NCI-H1436 treated with DMSO at 0.1 percent for 48 hours (cell line): ENCODE measurements at places on chromosomes 2 and 18.

DNA sequence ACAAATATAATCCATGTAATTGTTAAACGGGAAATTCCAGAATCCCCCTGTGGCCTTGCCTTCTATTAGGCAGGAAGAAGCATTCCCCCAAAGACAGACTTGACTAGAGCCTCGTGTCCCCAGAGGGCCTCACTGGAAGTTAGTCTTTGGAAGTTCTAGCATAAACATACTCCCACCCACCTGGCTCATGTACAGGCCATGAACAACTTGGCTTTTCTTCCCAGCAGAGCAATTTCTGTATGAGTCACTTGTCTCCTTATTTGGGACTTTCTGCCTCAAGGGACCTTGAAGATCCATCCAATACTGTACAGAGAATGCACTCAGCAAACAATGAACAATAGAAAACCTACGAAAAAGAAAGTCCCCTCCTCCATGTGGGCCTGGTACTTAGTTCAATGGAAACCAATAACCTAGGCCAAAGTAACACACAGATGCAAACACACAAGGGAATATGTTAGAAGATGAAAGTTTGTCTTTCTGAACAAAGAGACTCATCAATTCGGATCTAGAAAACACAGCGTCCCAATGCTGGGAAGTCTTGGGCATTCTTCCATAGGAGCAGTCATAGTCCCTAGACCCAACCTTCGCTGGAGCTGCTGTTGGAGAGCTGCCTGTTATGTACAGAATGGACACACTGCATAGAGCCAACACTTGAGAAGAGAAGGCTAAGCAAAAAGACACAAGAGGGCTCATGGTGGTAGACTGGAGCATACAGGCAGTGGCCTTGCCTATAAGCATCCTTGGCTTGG lies 303.5 kb downstream of the HRH4 start:
- no peak for DNase-seq

- no peak for DNase-seq
Observed at GRCh38 chr2:150011161-150011730, 423.7 kb upstream of the MMADHC start.

DNA sequence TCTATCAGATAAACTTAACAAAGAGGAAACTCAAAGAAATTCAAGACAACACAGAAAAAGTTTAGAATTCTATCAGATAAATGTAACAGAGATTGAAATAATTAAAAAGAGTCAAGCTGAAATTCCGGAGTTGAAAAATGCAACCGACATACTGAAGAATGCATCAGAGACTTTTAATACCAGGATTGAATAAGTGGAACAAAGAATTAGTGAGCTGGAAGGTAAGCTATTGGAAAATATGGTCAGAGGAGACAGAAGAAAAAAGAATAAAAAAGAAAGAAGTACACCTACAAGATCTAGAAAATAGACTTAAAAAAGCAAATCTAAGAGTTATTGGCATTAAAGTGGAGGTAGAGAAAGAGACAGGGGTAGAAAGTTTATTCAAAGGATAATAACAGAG lies 88.0 kb downstream of the ATP8B1 start:
- no peak for DNase-seq

DNA sequence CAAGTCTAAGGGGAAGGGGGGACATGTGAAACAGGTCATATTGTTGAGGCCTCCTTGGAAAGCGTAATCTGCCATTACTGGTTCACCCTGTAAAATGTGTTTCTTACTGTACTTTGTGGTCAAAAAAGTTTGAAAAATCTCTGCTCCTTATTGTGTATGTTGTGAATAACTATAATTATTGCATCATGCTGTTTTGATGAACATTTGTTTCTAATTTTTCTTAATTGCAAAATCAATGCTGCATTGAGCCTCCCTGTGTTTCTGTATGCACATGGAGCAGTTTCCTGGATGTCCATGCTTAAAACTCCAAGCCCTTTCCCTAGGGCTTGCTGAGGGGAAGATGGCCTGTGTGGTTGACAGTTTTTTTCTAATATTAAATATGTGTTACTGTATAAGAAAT lies 158.6 kb downstream of the RNF144A start:
- no peak for DNase-seq

DNA sequence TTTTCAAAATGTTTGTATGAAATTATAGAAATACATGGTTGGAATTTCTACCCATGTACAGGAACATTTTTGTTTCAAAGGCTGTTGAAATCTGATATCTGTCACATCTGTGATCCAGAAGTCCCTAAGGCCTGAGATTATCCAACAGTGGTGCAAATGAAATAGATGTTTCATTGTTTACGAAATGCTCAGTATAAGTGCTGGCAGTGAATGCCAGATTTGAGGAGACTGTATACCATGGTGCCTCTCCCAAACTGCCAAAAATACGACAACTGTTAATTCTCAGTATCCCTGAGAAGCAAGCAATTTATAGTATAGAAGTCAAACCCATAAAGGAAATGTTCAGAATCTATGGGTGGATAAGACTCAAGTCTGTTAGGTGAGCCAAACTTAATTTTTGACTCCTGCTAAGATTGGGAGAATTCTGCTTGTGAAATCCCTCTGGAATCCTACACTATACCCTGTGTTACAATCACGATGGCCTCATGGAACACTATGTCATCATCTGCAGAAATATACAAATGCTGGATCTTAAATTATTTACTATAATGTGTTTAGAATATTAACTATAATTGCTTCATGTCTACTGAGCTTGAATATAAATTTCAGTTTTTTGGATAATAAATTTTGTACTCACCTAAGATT lies 71.2 kb upstream of the DOCK10 start:
- no peak for DNase-seq

DNA sequence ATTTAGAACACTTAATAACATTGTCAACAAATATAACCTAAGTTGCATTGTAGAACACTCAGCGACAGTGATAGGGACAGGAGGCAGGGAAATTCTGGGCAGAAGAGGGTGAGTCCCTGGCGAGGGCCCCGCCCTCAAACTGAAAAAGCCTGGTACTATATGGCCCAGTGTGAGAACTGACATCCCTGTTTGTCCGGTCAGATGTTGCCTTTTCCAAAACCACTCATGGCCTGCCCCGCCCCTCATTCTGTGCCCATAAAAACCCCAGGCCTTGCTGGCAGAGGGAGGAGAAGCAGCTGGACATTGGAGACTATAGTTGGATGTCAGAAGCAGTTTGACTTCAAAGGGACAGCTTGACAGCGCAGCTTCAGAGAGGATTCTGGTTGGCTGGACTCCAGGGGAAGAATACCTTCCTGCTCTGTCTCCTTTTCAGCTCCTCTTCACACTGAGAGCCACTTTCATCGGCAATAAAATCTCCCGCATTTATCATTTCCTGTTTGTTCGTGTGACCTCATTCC lies 47.0 kb downstream of the FAM117B start:
- no peak for DNase-seq

GRCh38 chr2:42900289-42900891 lies 108.0 kb upstream of the HAAO start:
- no peak for DNase-seq

DNA sequence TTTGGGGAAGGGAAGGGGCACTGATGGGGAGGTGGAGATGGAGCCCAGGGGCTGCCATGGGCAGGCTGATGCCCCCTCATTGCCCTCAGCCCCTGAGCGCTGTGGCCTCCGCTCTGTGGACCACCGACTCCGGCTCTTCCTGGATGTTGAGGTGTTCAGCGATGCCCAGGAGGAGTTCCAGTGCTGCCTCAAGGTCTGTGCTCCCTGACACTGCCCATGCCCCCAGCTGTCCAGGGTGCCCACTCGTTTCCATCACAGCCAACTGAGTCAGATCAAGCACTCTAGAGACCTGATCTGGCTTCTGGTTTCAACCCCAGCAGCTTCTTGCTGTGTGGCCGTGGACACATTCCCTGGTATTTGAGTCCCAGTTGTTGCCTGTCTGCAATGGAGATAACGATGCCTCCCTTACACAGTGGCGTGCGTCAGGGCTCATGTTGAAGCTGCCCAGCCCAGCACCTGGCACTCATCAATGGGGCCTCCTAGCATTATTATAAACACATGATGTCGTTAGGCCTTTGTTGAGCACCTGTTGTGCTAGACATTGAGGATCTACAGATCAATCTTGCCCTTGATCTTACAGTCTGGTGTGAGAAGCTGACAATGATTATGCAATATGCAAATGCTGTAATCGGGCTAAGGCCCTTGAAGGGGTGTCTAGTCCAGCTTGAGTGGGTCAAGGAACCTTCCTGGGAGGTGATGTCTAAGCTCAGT lies 14.4 kb downstream of the STK11IP start:
- no peak for DNase-seq

DNA sequence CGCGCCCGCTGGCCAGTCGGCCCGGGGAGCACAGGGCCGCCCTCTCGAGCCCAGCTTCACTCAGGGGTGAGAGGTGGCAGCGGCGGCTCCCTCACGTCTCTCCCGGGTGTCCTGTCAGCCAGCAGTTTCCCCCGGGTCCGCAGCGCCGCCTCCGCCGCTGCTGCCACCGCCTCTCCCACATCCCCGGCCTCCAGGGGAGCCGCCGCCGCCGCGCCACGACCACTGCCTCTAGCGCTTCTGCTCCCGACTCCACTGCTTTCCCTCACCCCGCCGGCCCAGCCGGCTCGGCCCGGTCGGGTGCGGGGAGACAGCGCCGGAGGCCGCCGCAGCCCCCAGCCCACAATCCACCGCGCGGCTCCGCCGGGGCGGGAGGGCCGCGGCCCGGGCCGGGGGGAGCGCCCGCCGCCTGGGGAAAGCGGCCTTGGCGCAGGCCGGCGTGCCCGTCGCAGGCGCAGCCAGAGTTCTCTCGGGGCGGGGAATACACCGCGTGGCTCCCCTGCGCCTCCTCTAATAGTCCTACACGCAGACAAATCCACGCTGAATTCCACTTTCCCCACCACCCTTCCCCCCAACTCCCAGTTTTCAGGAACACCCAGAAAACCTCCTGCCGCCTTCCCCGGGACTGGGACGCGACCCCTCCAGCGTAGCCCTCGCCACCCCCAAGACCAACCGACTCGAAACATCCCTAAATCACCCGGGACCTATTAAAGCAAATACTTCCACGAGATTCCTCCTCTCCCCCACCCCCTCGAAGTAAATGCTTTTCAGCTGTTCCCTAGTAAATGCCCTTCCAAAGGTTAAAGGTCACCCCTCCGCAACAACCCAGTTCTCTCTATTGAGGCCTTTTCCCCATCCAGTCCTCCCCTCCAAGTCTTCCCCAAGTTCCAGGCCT lies at the start of gene VPS54:
Gene VPS54 (minus strand): TSS at position 346 of the 892 bp plus-strand sequence. CDS start 35,429 bp downstream, outside the sequence.
- DNase-seq, result no peak

- DNase-seq, result no peak
Observed at GRCh38 chr18:49846361-49846662, 33.0 kb upstream of the ACAA2 start.

GRCh38 chr2:212547716-212548454 lies 9.3 kb upstream of the ERBB4 start:
- DNase-seq, result no peak

- no peak for DNase-seq
Observed at GRCh38 chr2:202289394-202290204, 24.0 kb downstream of the NOP58 start.

GRCh38 chr18:58413667-58414628 lies 214.9 kb downstream of the ALPK2 start:
- no peak for DNase-seq

GRCh38 chr2:147937744-147938349 lies 82.7 kb downstream of the ORC4 start:
- DNase-seq, result no peak

- DNase-seq, result no peak
Observed at GRCh38 chr2:127580167-127581049, 44.9 kb downstream of the MYO7B start.

GRCh38 chr2:144006139-144006538 lies 513.8 kb downstream of the ZEB2 start:
- DNase-seq, result no peak

DNA sequence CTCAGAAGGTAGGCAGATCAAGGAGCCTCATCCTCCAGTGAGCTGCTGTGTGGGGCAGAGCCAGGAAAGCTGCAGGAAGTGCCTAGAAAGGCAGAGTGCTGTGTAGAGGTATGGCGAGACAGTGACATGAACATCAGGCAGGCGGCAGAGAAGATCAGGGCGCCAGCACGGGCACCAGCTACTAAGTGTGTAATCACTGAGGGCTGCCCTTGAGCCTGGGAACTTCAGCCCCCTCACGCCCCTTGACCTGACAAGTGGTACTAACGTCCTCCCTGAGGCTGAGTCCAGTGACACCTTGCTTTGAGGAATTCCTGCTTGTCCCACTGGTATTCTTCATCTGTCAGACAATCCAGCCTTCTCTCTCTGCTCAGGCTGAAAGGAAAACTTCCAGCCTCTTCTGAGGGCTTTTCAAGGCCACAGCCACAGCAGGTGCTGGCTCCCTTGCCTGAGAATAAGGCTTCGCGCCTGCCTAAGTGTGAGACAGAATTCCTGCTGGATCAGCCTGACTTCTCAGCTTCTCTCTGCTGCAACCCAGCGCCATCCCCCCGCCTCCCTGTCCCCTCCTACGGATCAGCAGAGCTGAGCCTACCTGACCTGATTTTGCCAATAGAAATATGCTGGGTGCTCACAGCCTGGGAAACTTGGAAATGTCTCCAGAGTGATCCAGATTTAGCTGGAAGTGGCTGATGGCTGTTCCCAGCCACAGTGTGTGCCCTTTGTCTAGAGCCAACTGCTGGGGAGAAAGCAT lies 148.0 kb downstream of the SMAD7 start:
- DNase-seq, result no peak

DNA sequence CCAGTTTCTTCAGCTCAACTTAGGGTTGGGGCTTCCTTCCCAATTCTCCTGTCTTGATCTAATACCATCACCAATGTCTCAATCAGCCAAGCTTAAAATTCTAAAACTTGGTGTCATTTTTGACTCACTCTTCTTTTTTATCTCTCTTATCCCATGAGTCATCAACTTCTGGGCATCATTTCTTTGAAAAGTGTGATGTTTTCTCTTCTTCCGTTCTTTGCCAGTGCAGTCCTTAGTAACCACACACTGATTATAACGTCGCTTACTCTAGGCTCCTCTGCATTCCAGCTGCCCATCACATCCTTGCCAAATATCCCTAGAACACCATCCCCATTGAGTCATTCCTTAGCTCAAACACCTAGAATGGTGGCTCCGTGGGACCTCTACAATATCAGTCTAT lies 27.4 kb upstream of the MRO start:
- no peak for DNase-seq

GRCh38 chr2:209425471-209426071 lies 1.7 kb downstream of the MAP2 start:
- peak; percentile 17 for DNase-seq

GRCh38 chr2:44934983-44935728 lies 6.3 kb upstream of the SIX3 start:
- DNase-seq, result no peak

DNA sequence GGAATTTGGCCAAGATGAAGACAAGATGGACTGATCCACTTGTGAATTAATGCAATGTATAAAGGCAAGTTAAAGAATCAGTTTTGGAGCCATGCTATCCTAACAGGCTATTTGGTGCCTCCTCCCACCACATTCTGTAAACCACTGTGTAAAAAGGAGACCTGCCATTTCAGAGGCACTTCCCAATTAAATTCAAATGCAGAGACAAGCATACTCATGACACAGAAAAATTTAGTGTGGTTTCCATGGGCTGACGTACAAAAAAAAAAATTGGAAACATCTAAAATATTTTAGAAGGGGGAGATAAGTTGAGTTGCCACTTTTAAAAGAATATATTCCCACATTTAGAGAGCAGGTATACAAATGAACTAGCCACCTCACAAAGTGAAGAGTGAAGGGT lies 112.1 kb downstream of the TCF4 start:
- DNase-seq, result no peak
